ENCODE measurements at places on chromosomes 13 and 19.

- no peak for DNase-seq
These were observed 8.4 kb upstream of the KCTD4 start for GRCh38 chr13:45209229-45209628.

DNA sequence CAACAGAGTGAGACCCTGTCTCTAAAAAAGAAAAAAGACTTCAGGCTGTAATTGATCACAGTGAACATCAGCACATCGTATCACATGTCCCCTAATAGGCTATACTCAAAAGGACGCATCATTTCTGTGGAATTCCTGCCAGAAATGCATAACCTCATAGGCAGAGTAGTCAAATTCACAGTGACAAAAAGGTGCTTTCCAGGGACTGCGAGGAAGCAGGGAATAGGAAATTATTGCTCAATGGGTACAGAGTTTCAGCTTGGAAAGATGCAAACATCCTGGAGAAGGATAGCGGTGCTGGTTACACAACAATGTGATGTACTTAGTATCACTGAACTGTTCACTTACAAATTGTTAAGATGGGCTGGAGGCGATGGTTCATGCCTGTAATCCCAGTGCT is 41.1 kb upstream of the MRI1 start:
- no peak for DNase-seq

DNA sequence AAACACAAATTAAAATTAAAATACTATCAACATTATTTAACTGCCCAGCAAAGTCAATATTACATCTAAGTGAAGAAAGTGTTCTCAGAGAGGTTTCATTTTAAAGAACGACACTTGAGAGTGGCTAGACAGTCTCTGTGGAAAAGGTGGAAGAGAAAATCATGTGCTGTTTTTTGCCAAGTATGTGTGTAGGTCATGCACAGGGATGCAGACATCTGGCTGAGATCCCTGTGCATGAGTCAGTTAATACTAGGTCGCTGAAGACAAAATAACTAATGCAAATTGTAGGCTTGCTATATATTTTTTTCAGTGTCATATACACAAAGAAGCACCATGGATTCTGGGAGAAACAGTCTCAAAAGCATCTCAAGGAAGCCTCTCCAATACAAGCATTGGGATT is 44.3 kb upstream of the ENOX1 start:
- DNase-seq, result no peak

- DNase-seq, result no peak
These were observed 5.2 kb downstream of the EFNB2 start for GRCh38 chr13:106530171-106530851.

DNA sequence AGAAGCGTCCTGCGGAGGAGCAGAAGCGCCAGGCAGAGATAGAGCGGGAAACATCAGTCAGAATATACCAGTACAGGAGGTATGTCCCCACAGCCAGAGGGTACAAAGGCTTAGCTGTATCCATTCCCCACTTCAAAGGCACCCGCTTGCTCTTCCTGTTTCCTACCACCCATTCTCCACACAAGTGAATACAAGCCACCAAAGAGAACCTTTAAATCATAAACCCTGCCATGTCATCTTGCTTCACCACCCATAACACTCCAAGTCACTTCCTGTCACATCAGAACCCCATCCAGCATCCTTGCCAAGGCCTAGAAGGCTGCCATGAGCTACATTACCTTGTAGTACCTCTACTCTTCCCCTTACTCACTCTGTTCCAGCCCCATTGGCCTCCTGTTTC is 205.8 kb downstream of the LMO7 start:
- DNase-seq, result no peak

DNA sequence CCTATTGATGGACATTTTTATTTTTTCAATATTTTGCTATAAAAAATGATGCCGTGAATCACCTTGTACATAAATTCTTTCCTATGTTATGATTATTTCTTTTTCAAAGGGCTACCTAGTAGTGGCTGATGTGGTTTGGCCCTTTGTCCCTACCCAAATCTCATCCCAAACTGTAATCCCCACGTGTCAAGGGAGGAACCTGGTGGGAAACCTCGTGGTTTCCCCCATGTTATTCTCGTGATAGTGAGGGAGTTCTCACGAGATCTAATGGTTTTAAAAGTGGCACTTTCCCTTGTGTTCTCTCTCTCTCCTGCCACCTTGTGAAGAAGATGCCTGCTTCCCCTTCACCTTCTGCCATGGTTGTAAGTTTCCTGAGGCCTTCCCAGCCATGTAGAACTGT is 94.9 kb downstream of the TM9SF2 start:
- DNase-seq, result no peak
